ENCODE measurements at places on chromosomes 12 and 14.

DNA sequence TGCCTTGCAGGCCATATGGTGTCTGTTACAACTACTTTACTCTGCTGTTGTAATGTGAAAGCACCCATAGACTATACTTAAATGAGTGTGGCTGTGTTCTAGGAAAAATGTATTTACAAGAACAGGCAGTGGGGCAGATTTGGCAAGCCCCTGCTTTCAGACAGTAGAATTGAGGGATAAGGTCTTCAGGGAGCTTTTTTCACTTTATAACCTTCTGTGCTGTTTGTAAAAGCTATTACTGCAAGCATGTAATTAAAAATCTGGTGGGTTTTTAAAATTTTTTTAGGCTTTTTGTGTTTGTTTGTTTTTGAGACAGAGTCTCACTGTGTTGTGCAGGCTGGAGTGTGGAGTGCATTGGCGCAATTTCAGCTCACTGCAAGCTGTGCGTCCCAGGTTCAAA is 73.9 kb downstream of the VEZT start:
- no peak overlapping the region for H3K27ac ChIP-seq
- H3K27me3 ChIP-seq: no peaks in the 10 kb centered on the region
- H3K4me1 ChIP-seq: no peaks in the 10 kb centered on the region
- peaks cover 23% of the 10 kb centered on the region for H3K36me3 ChIP-seq

DNA sequence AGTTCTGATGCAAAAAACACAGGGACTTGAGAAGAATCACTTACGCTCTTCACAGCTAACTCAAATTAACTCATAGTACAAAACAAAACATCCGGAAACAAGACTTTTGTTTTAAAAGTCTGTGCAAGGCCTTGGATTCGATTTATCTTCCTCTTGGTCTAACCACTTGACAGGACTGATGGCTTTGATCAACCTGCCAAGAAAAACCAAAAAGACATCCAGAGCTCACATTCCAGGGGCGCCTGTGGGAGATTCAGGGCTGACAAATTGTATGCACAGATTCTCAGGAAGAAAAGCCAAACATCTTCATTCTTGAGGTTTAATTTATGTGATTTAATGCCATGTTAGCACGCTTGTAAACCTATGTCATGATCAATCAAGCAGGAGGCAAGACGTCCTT is 129.1 kb upstream of the TMCC3 start:
- H3K4me3 ChIP-seq: no peak overlapping the region
- peaks cover 17% of the 10 kb centered on the region for H3K4me1 ChIP-seq
- H3K27me3 ChIP-seq: no peaks in the 10 kb centered on the region

- no peak for DNase-seq
- H3K4me3 ChIP-seq: no peak overlapping the region
- H3K27ac ChIP-seq: no peak overlapping the region
- no peaks in the 10 kb centered on the region for H3K4me1 ChIP-seq
- H3K36me3 ChIP-seq: no peaks in the 10 kb centered on the region
- no peaks in the 10 kb centered on the region for H3K27me3 ChIP-seq
Observed at GRCh38 chr12:77294016-77294415, 228.6 kb upstream of the E2F7 start.

- H3K4me3 ChIP-seq: no peak overlapping the region
- peaks cover 19% of the 10 kb centered on the region for H3K4me1 ChIP-seq
- H3K27me3 ChIP-seq: peaks cover 2% of the 10 kb centered on the region
Observed at GRCh38 chr14:105286759-105287144, 14.0 kb downstream of the BRF1 start.

DNA sequence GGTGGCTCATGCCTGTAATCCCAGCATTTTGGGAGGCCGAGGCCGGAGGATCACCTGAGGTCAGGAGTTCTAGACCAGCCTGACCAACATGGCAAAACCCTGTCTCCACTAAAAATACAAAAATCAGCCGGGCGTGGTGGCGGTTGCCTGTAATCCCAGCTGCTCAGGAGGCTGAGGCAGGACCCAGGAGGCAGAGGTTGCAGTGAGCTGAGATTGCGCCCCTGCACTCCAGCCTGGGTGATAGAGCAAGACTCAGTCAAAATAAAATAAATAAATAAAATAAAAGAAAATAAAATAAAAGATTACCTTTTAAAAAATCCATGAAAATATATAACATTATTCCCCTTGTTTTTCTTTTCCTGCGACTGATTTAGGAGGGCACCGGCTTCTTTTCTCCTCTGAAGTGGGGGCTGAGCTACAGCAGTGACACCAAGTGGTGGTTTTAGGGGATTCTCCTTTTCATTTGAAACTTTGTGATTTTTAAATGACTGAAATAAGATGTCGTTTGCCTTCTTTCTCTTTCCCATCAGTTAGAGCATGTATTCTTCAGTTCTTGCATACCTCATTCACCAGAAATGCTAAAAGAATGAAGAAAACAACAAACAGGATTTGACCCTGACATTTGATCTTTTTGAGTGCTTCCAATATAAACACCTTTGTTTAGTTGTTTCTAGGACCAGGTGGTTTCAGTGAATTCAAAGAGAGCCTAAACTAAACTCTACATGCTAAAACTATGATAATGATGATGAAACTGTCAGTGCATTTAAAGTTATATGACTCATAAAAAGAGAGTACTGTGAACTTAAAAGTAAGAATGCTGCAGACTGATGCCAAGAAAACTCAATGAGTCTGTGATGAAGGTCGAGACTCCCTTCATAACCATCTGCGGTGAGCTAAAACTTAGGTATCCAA is 22.6 kb upstream of the PKP2 start:
- DNase-seq: no peak
- no peak overlapping the region for H3K4me3 ChIP-seq
- H3K27me3 ChIP-seq: peaks cover 10% of the 10 kb centered on the region
- no peaks in the 10 kb centered on the region for H3K36me3 ChIP-seq

- no peak overlapping the region for H3K4me3 ChIP-seq
- H3K4me1 ChIP-seq: peaks cover 7% of the 10 kb centered on the region
- DNase-seq: no peak
- H3K27ac ChIP-seq: no peak overlapping the region
- peaks cover 2% of the 10 kb centered on the region for H3K36me3 ChIP-seq
Observed at GRCh38 chr14:22854963-22855724, 16.4 kb upstream of the LRP10 start.

- peaks cover 19% of the 10 kb centered on the region for H3K27me3 ChIP-seq
- peaks cover 59% of the 10 kb centered on the region for H3K4me1 ChIP-seq
- DNase-seq: peak; percentile 63
- peak overlapping the region; percentile 85 for H3K4me3 ChIP-seq
- H3K36me3 ChIP-seq: no peaks in the 10 kb centered on the region
- no peak overlapping the region for H3K27ac ChIP-seq
Observed at GRCh38 chr14:73245480-73246325, 8.4 kb downstream of the PAPLN start.

DNA sequence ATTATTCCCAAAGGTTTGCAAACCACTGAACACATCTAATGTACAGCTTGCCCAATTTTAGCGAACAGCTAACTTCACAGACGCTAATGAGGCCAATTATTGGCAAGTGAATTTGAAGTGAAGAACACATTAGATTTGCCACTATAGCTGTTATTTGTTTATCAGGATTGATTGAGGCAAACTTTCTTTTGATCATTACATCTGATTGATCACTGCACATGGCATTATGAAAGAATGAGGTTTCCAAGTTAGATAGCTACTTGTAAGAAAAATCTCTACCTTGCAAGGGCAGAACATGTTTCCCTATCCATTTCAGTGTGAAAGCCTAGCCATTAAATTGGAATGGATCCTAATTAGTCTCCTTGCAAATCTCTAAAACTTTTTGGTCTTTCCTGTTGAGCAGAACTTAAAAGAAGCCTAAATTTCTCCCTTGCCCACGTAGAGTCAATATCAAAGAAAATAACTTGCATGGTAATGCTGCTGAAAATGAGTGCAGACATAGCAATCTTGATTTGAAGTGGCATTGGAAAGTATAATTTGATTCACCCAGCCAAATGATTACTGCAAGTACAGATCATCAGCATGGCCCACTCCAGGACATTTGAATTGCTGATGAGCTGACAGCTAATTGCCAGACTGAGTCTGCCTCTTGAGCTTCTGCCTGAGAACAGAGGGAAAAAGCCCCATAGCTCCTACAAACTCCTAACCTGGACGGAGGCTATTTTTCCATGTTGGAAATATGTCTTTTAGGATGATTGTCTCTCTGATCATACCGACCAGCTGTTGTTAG is 98.6 kb downstream of the TPH2 start:
- no peak overlapping the region for H3K4me3 ChIP-seq
- H3K36me3 ChIP-seq: no peaks in the 10 kb centered on the region
- no peaks in the 10 kb centered on the region for H3K27me3 ChIP-seq
- no peak overlapping the region for H3K27ac ChIP-seq

DNA sequence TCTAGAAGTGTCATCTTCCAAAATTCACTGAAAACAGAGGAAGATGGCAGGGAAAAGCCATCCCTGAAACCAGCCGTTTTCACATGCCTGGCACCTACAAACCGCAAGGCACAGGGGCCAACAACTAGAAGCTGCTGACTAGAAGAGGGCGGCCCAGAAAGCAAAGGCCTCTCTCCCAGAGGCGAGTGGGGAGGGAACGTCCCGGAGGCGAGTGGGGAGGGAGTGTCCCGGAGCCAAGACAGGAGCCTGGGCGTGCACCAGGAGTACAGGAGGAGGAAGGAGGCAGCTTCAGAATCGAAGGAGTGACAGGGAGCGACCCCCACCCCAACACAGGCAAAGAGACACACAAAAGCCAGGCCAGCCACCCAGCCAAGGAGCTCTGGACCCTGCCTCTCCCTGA is 21.0 kb downstream of the ANKLE2 start:
- no peak overlapping the region for H3K4me3 ChIP-seq
- H3K27me3 ChIP-seq: no peaks in the 10 kb centered on the region
- H3K27ac ChIP-seq: peak overlapping the region; percentile 69
- no peak for DNase-seq

- no peak for DNase-seq
- no peaks in the 10 kb centered on the region for H3K27me3 ChIP-seq
- no peak overlapping the region for H3K27ac ChIP-seq
Observed at GRCh38 chr14:78992867-78993266, 822.7 kb downstream of the NRXN3 start.

- DNase-seq: no peak
- H3K27ac ChIP-seq: no peak overlapping the region
- H3K36me3 ChIP-seq: no peaks in the 10 kb centered on the region
- peaks cover 11% of the 10 kb centered on the region for H3K27me3 ChIP-seq
- H3K4me1 ChIP-seq: no peaks in the 10 kb centered on the region
- H3K4me3 ChIP-seq: no peak overlapping the region
Observed at GRCh38 chr14:25090716-25091454, 40.9 kb upstream of the STXBP6 start.

DNA sequence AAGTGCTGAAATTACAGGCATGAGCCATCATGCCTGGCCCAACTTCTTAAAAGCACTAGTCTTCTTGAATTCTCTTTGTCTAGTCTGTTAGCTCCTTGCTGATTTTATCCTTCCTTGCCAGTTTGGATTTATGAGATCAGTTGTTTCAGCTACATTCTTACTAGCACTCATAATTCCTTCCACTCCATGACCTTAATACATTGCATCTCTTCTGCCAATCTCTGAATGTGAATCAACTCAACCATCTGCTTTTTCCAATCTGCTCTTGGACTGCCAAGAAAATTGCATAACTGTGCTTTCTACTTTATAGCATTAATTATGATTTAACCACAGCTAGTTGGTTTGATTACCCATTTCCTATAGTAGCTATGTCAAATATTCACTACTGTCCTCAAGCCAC is 14.9 kb upstream of the HEATR5A start:
- DNase-seq: no peak
- H3K27me3 ChIP-seq: no peaks in the 10 kb centered on the region
- H3K27ac ChIP-seq: no peak overlapping the region
- H3K36me3 ChIP-seq: peaks cover 10% of the 10 kb centered on the region
- H3K4me1 ChIP-seq: peaks cover 8% of the 10 kb centered on the region

DNA sequence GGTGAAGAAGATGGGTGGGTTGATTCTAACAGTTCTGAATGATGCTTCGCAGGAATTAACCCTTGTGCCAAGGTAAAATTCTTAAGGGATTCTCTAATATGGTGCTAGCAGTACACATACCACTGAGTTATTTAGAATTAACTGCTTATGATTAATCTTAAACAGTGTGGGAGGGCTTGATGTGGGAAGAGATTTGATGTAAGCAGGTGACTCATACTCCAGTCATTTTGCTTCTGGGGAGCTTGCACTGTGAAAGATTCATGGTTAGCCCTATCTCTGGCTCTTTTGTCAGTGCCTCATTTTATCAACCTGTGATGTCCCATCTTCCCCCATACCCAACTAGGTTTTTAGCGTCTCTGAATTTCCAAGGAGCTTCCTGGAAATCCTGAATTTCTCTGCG is 83.8 kb downstream of the NRXN3 start:
- no peak for DNase-seq
- no peak overlapping the region for H3K27ac ChIP-seq
- no peak overlapping the region for H3K4me3 ChIP-seq

GRCh38 chr12:69241438-69242092 is 2.2 kb downstream of the CPSF6 start:
- peaks cover 21% of the 10 kb centered on the region for H3K4me1 ChIP-seq
- no peaks in the 10 kb centered on the region for H3K36me3 ChIP-seq
- H3K27ac ChIP-seq: peak overlapping the region; percentile 28
- H3K27me3 ChIP-seq: no peaks in the 10 kb centered on the region
- no peak for DNase-seq
- H3K4me3 ChIP-seq: no peak overlapping the region

DNA sequence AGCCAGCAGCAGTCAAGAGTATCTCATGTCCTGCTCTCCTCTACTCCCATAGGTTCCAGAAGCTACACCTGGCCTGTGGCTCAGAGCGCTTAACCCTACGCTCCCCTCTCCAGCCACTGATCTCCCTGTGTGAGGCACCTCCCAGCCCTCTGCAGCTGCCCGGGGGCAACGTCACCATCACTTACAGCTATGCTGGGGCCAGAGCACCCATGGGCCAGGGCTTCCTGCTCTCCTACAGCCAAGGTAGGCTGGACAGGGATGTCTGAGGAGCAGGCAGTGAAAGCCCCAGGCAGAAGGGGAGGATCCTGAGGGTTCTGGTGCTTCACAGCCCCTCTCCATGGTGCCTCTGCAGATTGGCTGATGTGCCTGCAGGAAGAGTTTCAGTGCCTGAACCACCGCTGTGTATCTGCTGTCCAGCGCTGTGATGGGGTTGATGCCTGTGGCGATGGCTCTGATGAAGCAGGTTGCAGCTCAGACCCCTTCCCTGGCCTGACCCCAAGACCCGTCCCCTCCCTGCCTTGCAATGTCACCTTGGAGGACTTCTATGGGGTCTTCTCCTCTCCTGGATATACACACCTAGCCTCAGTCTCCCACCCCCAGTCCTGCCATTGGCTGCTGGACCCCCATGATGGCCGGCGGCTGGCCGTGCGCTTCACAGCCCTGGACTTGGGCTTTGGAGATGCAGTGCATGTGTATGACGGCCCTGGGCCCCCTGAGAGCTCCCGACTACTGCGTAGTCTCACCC is 3.6 kb downstream of the LRP10 start:
- no peaks in the 10 kb centered on the region for H3K27me3 ChIP-seq
- no peak overlapping the region for H3K4me3 ChIP-seq
- H3K36me3 ChIP-seq: peaks cover 20% of the 10 kb centered on the region

All from memory B cell (primary cell).